ENCODE measurements at places on chromosomes 2 and 18. TPM values are rescaled to one million over a fixed set of nuclear protein-coding genes. Genes with fewer than 3 reads are reported as not detected.

The SNORC gene
- total RNA-seq, result 38.2 TPM

GRCh38 chr2:203683932-203684556 is 22.4 kb upstream of the CD28 start:
- DNase-seq, result no peak

DNA sequence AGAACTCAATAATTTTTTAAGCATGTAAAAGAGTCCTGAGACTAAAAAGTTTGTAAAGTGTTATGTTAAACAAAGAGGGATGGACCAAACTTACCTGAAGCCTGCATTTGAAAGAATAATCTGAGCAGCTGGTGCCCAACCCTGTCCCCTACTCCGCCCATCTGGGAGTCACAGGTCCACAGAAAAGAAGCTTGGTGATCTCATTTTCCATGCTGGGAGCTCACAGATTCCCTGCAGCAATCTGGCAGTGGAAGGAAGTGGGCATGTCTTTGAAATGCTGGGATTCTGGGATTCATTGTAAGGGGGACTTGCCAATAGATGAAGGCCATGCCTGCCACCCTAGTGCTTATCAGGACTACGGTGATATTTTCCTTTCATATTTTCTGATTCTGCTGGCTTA is 17.9 kb downstream of the CDH2 start:
- DNase-seq, result no peak

GRCh38 chr2:220043155-220043989 is 415.9 kb downstream of the SLC4A3 start:
- DNase-seq, result no peak

GRCh38 chr18:41922176-41922575 is 32.9 kb upstream of the PIK3C3 start:
- no peak for DNase-seq

The TLX2 gene
- total RNA-seq, result 0.56 TPM

Measured in left colon (tissue), 2 donors.